ENCODE measurements at places on chromosomes 1 and 21. TPM values are rescaled to one million over a fixed set of nuclear protein-coding genes. Genes with fewer than 3 reads are reported as not detected.

OR2T29 gene
- not detected for polyA plus RNA-seq

ZNF683 gene
- not detected for polyA plus RNA-seq

PTGER3 gene
- 1.1 TPM for polyA plus RNA-seq

RGS7 gene
- not detected for polyA plus RNA-seq

EPS8L3 gene
- 0.30 TPM for polyA plus RNA-seq

DRAXIN gene
- 0.04 TPM for polyA plus RNA-seq

FAM72D gene
- 0.06 TPM for polyA plus RNA-seq

PHF13 gene
- 7.3 TPM for polyA plus RNA-seq

GJB5 gene
- not detected for polyA plus RNA-seq

EFNA3 gene
- polyA plus RNA-seq = 0.61 TPM

CAMK2N1 gene
- polyA plus RNA-seq = 5.7 TPM

AADACL3 gene
- polyA plus RNA-seq = not detected

DCLRE1B gene
- polyA plus RNA-seq = 2.8 TPM

- no peak for DNase-seq
Observed at GRCh38 chr1:170666541-170667254, 2.8 kb downstream of the PRRX1 start.

DNA sequence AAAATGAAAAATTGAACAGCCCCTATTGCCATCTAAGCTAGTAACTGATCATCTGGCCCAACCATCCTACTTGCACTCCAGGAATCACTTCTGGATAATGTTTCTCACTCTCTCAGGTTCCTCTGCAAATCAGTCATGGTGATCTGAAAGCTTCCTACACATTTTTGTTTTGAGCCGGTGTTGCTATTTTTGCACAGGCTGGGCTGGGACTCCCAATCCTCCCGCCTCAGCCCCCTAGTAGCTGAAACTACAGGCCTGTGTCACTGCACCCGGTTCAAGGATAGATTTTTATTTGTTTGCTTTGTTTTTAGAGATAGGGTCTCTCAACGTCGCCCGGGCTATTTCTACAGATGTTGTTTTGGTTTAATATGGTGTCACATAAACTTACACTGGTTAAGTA lies 40.5 kb upstream of the HMCN1 start:
- DNase-seq = no peak

DNA sequence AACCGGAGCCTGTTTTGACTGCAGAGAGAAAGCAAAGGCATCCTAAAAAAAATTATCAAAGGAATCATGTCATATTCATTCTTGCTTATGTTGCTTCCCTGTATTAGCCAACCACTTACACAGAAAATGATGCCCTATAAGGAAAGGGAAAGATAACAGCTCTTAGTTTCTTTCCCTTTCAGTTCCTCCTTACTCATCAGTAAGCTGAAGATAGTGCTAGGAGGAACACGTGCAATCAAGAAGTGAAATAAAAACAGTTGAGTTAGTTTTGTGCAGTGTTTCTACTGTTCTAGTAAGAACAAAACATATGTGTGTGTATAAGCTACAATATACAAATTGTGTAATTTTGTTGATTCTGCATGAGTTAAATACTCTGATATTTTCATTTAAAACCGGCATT lies 45.3 kb upstream of the MTF2 start:
- no peak for DNase-seq

GRCh38 chr1:81876901-81877733 lies 76.4 kb downstream of the ADGRL2 start:
- DNase-seq = no peak

DNA sequence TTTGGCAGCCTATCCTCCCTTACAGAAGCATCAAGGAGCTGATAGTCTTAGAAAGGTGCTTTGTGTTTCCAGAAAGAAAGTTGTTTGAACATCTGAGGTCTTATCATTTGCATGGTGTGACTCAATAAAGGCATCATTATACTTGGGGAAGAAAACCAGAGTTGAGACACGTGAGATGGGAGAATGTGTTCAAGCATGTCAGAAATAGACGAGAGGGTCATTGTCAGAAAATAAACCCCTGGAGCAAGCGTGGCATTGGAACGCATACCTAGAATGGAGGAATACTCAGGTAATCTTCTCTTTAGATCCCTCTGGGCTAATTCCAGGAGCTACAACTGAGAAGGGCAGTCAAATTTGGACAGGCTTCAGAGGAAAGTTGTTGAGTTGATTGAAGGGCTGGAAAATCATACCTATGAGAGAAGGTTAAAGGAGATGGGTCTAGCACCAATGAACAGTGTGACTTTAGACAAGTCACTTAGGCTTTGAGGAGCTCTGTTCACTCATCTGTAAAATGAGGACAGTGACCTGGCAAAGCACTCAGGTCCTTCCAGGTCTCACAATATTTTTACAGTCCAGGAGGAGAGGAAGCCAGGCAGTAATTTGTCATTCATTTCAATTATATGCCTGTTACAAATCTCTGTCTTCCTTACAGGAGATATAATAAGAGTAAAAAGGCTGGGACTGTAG lies 101.3 kb upstream of the C1orf21 start:
- DNase-seq = no peak

DNA sequence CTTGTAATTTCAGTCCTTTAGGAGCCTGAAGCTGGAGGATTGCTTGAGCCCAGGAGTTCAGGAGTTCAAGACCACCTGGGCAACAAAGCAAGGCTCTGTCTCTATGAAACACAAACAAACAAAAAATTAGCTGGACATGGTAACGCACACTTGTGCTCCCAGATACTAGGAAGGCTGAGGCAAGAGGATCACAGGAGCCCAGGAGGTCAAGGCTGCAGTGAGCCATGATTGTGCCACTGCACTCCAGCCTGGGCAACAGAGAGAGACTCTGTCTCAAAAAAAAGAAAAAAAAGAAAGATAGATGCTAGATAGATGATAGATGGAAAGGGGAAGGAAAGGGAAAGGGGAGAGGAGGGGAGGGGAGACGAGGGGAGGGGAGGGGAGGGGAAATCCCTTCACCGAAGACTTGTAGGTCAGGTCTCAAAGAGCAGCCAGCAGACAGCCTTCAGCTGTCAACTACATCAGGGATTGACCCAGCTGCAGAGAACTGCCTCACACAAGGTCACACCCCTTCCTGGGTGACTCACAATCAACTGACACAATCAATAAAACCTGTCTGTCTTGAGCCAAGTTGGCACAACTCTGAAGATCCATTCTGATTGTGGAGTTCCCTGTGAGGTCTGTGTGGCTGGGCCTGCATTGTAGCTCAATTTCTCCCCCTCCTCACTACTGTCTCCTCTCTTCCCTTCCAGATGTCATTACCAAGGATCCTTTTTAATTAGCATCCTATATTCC lies 200.6 kb downstream of the RGS7 start:
- DNase-seq = no peak

- DNase-seq = no peak
Observed at GRCh38 chr1:112743174-112744008, 28.3 kb upstream of the PPM1J start.

GRCh38 chr1:239717918-239718184 lies 331.5 kb downstream of the CHRM3 start:
- DNase-seq = no peak

DNA sequence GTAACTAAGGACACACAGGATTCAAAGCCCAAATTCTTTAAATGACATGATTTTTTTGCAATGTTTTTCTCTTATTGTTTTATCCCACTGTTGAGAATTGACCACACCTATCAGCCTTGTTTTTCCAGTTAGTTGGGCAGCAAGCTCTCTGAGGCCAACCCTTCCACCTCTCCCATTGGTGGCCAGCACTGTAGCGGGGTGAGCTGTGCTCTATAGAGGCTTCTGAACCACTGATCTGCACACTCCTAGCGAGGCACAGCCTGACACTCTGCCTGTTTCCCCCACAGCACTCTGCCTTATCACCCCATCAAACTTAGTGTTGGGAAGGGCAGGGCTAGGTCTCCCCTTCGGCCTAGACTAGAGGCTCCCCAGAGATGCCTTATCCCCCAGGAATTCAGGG lies 19.5 kb downstream of the AHDC1 start:
- no peak for DNase-seq

DNA sequence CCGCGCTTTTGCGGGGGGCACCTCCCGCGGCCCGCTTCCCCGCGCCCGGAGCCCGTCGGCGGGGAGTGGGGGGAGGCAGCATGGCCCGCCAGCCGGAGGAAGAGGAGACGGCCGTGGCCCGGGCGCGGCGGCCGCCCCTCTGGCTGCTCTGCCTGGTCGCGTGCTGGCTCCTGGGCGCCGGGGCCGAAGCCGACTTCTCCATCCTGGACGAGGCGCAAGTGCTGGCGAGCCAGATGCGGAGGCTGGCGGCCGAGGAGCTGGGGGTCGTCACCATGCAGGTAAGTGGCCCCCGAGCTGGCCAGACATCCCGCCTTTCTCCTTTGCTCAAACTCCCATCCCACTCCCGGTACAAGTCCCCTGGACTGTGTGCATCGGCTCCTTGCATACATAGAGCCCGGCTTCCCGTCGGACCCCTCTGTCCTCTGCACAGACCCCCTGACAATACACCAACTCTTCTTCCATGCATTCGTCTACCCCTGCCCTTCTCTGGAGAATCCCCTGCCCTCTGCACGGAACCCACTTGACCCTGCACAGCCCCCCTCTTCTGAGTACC lies 812 bp downstream of the CACHD1 start:
- DNase-seq = peak; percentile 44

DNA sequence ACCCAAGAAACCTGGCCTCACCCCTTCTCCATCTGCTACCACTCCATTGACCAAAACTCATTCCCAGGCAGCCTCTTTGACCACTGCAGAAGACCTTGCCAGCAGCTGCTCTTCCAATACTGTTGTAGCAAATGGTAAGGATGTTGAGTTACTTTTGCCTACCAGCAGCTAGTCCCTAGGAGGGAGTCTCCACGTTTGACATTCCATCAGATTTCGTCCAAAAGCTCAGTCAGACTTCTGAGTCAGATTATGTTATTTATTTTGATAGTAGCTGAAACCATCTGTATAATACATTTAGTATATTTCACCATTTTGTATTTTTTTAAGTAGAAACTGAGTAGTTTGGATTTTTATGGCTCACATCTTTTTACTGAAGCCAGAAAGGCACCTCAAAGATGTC lies 51.5 kb upstream of the WNT2B start:
- no peak for DNase-seq

DNA sequence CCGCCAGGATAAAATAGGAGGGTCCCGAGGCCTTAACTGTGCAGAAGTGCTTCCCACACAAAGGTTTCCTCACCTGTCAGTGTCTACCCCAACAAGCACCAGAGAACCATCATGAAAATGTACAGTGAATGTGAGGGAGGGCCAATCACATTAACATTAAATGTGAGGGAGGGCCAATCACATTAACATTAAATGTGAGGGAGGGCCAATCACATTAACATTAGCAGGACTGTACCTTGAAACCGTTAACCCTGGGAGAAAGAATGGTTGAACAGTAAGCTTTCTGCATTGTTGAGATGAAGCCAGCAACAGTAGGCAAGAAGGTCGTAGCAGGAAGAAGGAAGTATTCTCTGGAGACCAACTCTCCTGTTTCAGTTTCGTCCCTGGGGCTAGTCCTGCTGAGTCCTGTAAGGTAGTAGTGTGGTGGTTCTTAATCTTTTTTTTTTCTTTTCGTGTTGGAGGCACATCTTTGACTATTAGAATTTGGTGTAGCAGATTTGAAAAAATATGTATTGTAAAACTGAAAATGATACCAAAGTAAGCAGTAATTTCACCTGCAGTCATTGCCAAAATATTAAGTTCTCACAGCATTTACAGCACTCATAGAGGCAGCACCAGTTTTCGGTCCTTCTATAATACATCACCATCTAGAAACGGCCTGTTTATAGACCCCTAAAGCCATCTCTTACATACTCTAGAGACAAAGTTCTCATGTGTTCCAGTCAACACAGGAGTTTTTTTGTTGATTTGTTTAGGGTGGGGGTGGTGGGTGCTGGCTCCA lies 98.6 kb upstream of the PPP2R5A start:
- no peak for DNase-seq

DNA sequence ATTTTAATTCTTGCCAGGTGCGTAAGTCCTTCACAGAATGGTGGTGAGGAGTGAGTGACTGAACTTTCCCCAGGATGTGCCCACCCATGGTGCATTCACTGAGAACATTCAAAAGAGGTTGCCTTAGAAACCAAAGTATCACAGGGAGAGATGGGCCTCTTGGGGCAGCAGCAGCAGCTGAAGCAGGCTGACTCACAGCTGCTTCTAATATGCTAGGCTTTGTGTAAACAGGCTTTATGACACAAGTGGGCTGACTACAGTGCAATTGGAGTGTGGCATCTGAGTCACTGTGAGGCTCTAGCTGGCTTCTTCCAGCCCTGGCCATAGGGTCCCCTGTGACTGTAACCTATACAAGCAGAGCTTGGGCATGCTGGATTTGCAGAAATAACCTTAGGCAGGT lies 12.6 kb downstream of the PIGP start:
- peak; percentile 57 for DNase-seq

DNA sequence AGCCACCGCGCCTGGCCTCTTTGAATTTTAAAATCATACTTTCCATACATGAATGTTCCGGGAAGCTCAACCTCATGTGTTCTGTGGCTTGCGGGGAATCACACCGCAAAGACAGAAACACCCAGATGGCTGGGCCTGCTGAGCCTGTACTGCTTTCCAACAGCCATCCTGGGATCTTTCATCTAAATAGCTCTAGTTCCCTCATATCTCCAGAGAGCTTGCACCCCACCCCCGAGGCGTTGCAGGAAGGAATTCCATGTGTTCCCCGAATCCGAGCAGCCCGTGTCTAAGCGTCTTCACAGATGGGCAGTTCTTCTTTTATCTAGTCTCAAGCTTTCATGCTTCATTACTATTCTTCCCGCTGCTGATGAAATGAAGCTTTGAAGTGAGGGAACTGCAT lies 66.4 kb downstream of the IGSF21 start:
- no peak for DNase-seq

DNA sequence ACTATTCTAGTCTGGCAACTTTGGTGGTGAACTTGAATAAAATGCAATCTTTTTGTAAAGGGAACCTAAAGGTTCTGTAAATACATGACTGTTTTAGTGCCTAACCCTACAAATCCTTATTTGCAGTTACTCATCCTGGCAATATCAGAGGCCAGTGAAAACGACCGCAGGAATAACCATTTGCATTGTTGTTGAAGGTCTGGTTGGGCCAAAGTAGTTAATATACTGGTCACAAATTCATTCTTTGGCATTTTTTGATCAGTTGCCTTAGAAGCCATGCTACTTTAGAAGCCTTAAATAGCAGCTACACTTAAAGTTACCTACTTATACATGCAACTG lies 93.7 kb downstream of the AHCTF1 start:
- DNase-seq = no peak

DNA sequence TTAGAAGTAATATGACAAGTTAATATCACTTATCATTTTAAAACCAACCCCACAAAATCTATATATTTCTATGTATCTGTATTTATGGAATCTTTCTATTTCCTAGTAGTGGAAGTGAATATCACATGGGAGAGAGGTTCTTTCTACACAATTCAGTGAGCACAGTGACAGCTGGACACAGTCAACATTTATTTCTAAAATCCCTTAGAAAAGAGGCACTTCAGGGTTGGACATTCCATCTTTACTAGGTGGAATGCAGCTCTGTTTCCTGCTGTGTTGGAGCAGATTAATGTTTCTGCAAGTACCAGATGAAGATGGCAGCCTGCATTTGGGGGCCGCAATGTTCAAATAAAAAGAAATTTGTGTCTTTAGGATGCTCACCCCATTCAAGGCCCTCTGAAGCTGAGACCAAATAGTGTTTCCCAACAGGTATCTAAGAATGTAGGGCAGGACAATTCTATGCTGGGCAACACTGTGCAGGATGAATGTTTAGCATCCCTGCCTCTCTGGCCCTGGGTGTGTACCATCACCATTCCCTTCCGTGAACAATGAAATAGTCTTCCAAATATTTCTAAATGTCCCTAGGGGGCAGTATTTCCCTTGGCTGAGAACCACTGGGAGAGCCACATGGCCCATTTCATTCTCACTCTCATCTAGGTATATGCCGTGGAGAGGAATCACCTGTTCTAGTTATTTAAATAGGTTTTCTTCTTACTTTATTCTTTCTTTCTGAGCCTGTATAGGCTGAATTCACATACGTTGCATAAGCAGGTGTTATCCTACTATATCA lies 394.8 kb downstream of the PRDM2 start:
- no peak for DNase-seq

Data from heart left ventricle (tissue), 16 donors.